ENCODE measurements at places on chromosomes 7 and 10.

- peak; percentile 73 for DNase-seq
Observed at GRCh38 chr7:27873981-27874957, 134.3 kb downstream of the TAX1BP1 start.

DNA sequence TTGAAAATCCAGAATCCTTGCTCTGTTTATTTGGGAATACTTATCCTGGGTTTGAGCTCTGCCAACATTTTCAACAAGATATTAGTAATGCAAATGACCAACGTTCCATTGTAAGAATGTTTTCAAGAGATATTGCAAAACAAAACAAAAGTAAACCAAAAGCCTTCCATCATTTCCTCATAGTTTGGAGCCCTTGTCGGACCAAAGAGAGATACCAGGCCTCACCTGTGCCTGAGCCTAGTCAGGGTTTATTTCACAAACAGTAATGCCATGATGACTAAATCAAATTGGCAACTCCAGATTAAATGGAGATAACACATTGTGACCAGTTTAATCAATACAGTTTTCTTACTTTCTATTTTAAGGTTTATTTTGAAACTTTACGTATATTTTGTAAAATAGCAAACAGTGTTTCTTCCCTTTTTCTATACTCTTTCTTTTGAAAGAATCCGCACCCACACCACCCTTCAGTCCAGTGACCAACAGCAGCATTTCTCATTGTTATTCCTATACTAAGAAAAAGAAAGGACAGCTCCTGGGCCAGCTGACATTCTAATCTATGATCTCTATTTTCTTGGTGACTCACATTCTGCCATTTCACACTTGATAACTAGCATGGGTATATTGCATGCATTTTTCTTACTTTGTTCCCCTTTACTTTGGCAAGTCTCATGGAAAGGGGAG, 168.5 kb upstream of the MEOX2 start:
- peak; percentile 16 for DNase-seq

DNA sequence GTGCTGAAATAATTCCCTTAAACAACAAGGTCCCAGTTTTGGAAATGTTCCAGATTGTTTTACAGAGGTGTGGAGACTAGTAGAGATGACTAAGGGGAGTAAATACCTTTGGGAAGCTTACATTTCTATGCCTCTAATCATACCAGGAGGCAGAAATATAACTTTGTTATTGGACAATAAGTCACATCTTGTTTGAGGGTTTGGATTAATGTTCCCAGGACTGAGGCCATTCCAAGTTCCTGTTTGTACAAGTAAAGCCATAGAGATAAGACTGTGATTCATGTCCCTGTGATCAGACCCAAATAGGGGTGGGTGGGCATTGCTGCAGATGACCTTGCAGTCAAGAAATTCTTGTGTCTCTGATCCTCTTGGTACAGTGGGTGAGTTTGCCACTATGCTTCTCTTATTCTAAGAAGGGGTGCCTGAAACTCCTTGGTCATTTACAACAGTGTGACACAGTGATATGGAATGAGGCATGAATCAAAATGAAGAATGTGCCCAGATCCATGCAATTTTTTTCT, 508.3 kb downstream of the SORCS3 start:
- no peak for DNase-seq

DNA sequence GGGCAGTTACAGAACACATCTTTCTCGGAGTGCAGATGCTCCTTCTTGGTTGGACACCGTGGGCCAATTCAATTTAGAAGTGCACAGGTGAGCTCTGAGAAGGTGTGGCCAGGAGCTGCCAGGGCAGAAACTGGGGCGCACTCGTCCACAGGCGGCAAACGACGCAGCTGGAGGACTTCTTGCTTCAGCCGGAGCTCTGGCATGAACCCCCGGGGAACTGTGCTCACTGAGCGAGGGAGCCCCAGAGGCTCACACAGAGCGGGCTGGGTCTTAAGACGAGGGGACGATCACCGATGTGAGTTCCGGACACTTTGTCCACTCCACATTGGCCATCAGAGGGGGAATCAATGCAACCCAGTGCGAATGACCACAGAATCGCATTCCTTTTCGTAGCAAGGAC, 140.4 kb downstream of the ZMYND11 start:
- no peak for DNase-seq

GRCh38 chr7:42120191-42120590, 116.8 kb downstream of the GLI3 start:
- no peak for DNase-seq

DNA sequence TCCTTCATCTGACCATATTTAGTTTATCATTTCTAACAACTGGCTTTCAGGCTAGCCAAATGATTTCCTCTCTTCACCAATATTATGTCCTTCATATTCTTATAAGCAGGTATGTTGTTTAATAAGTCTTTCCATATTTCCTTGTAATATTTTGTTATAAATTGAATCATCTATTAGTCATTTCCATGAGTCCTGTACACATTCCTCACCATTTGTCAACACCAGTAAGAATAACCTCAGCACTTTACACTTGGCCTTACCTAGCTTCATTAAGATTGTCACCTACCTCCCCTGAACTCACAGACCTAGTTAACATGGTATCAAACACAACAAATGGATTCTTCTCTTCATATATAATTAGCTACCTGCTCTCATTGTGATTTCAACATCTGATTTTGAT, 282.3 kb downstream of the SEMA3D start:
- DNase-seq, result peak; percentile 3

DNA sequence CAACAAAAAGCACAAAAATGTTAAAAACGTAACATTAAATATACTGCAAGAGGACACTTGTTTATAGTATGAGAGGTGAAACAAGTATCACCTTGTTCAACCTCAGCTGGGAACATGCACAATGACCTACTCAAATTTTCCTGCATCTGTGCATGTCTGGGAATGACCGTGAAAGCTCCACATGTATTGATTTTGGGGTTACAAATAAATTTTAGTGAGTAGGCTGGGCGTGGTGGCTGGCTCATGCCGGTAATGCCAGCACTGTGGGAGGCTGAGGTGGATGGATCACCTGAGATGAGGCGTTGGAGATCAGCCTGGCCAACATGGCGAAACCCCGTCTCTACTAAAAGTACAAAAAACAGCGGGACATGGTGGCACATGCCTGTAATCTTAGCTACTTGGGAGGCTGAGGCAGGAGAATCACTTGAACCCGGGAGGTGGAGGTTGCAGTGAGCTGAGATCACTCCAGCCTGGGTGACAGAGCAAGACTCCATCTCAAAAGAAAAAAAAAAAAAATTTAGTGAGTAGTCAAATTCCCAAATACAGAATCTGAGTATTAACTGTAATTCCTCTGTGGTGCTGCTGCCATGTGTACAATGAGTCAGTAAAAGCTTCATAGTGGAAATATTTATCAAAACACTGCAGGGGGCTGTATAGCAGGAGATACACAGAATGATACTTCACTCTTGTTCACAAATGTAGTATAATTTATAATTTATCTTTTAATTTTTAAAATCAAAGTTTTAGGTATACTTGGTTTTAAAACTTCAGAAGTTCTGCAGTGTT, 41.1 kb downstream of the SUGCT start:
- DNase-seq, result peak; percentile 44

DNA sequence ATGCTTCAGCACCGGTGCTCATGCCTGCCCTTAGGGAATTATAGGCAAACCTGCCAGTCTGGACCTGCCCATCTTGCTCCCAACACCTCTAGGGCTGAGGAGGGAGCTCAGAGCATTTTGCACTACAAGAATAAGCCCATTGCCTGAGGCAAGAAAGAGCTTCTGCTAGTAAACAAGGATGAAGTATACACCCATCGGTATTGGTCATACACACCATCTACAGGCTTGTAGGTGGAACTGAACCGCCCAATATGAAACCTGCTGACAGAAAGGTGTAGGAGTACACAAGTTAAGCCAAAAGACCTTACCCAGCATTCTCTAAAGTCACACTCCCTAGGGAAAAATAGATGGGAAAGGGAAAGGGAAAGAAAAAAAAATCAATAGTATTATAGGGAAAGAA, 957.0 kb upstream of the LRRTM3 start:
- no peak for DNase-seq

DNA sequence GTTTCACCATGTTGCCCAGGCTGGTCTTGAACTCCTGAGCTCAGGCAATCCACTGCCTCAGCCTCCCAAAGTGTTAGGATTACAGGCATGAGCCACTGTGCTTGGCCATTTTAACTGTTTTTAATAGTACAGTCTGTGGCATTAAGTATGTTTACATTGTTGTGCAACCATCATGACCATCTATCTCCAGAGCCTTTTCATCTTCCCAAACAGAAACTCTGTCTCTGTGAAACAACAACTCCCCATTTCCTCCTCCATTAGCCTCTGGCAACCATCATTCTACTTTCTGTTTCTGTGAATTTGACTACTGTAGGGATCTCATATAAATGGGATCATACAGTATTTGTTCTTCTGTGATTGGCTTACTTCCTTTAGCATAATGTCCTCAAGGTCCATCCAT, 48.3 kb upstream of the SEPHS1 start:
- no peak for DNase-seq

DNA sequence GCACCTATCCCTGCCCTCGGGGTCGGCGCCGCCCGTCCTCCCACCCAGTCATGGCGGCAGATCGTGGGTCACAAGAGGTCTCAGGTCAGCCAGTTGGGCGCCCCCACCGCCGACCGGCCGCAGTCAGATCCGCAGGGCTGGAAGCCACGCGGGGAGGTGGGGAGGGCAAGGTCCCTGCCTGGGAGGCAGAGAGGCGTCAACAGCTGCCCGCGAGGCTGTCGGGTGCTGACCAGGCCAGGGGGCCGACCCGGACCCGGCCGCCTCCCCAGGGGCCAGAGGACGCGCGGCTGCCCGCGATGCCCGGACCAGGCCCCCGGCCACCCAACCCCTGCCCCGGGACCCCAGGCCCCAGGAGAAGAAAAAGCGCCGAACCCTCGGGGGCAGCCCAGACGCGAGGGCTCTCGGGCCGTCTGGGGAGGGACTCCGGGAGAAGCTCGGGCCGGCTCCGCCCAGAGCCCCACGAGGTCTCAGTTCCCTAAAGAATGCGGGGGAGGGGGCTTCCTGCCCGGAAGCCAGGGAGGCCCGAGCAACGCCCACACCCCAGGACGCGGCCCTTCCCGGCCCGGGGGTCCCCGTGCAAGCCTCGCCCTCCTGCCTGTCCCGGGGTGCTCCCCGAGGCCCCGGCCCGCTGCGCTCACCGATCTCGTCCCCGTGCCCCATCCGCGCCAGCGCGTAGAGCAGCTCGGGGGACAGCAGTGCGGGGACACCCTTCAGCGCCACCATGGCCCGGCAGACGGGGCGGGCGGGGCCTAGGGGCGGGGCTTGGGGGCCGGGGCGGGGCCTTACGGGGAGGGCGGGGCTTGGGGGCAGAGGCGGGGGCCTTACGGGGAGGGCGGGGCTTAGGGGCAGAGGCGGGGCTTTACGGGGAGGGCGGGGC, at the start of gene FUOM:
FUOM (minus strand) TSS at position 735 of the 877 bp plus-strand sequence; CDS start at position 723, 12 bp downstream.
- peak; percentile 58 for DNase-seq
